ENCODE measurements at places on chromosomes 2 and 18.

DNA sequence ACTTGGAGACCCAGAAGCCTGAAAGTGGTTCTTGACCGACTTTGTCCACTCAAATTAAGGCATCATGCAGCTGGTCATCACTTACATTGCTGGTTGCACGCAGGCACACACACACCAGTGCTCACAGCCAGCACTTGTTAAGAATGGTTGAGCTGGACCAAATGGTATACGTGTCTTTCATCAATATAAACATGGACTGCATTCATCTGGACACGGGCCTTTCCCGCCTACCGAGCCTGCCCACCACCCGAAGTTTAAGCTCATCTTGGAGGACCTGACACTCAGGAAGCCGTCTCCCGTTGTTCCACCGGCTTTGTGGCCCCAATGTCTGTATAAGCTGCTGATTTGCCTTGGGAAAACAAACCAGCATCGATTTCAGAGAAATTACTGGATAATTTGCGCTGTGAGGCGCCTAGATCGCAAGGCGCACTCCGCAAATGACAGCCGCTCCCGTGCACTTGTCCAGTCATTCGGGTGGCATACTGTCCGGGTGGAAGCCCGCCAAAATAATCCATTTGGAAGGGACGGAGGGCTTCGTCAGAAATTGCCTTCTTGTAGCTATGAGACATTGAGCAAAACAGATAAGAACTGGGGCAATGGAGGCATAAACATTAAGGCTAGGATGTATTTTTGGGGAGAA is 40.1 kb upstream of the AKAIN1 start:
- DNase-seq, result no peak

DNA sequence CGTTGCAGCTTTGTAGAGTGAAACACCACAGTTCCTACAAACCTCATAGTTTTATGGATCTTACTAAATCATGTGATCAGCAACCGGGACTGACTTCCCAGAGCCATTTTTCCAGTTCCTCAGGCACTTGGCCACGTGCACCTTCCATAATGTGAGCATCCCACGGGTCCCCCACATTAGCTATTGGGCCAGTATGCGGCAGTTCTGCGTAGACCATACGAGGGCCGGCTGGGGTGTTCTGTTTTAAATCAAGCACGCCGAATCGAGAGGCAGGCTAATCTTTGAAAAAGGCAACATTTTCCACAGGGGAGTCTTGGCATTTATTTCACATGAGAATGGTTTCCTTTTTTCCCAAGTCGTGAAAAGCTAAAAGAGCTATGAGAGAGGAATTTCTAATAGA is 135.6 kb upstream of the CCDC195 start:
- no peak for DNase-seq

DNA sequence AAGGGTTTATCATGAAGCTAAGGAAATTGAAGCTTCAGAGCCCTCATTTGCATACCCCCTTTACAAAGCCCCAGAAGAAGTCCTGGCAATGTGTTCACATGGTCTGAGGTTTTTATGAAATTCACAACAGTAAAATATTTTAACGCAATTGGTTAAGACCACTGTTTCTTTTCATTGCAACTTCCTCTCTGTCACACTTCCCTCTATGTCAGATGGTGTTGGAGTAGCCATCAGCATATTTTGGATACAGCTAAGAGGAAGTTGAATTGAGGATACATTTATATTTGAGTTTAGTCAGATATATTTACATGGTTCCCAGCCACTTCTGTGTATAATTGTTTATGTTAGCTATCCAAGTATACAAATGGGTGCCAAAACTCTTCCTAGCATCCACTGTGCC is 170.0 kb downstream of the TXNL1 start:
- DNase-seq, result no peak

- no peak for DNase-seq
Measured at GRCh38 chr2:114237331-114237730, 205.1 kb upstream of the DPP10 start.

DNA sequence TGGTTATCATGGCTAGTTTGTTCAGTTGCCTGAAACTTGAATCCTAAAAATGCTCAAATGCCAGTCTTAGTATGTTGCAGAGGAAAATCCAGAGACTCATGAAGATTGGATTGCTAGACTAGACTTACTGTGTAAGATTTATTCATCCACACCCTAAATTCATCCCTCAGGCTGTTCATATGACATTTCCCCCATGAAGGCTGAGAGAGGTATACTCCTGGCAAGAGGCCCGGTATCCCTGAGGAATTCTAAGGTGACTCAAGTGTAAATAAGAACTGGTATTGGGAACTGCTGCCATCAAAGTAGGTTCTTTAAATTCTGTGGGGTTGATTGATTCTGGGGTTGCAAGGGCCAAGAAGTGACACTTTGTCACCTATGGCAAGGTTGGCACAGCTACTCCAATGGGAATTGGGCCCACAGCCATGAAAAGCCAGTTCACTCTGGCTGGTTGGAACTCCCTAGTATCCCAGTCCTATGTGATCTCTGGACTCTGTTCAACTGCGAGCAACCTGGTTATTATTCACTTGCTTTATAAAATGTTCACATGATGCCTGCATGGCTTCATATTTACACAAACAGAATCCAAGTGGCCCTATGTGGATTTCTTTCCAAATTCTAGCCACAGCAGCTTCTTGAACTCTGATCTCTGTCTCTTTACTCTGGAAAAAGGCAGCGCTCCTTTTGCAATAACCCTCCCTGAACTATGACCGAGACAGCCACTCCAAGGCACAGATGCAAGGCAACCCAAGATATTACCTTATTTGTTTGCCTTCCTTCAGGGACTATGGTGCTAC is 429.1 kb downstream of the CBLN2 start:
- DNase-seq, result no peak

DNA sequence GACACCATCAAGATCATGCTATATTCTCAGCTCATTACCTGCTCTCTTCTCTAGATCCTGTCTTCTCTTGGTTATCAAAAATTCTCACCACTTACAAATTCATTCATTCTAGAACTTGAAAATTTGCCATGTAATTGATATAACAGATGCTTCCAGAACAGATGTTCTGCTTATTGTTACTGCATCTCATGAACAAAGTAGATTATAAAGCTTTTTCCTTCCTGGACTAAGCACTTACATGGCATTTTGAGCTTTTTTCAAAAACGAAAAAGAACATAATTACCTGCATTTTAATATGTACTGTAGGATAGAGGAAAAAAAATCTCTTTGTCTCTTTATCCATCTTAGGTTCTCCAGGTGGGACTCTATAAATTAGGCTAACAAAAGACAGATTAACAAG is 79.6 kb upstream of the CREB1 start:
- no peak for DNase-seq

DNA sequence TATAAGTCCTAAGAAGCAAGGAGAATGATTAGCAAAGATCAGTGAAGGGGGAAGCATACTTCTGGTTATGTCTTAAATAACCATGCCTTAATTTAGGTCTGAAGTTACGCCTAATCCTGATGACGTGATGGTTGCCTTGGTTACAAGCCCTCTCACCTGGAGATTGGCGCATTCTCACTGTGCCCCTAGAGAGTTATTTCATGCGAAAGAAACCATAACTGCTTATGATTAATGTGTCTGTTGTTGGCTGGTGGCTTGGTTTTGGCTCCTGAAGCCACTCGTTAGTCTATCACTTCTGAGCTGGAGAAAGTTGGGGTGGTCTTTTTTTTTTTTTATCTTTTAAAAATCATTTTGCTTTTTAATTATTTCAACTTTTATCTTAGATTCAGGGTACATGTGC is 47.0 kb downstream of the TNFRSF11A start:
- DNase-seq, result no peak

- no peak for DNase-seq
Measured at GRCh38 chr18:69895066-69896047, 52.3 kb downstream of the CD226 start.

DNA sequence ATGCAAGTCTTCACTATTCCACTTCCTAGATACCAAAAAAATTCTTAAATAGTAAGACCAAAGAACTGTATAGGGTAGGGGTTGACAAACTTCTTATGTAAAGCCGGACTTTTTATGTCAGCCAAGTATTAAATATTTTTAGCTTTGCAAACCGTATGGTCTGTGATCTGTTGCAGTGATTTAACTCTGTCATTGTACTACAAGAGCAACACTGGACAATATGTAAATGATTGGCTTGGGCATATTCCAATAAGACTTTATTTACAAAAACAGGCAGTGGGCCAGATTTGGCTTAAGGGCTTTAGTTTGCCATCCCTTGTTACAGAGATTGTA is 48.0 kb downstream of the MGAT5 start:
- no peak for DNase-seq

- no peak for DNase-seq
Measured at GRCh38 chr18:9696112-9696511, 12.0 kb upstream of the RAB31 start.

DNA sequence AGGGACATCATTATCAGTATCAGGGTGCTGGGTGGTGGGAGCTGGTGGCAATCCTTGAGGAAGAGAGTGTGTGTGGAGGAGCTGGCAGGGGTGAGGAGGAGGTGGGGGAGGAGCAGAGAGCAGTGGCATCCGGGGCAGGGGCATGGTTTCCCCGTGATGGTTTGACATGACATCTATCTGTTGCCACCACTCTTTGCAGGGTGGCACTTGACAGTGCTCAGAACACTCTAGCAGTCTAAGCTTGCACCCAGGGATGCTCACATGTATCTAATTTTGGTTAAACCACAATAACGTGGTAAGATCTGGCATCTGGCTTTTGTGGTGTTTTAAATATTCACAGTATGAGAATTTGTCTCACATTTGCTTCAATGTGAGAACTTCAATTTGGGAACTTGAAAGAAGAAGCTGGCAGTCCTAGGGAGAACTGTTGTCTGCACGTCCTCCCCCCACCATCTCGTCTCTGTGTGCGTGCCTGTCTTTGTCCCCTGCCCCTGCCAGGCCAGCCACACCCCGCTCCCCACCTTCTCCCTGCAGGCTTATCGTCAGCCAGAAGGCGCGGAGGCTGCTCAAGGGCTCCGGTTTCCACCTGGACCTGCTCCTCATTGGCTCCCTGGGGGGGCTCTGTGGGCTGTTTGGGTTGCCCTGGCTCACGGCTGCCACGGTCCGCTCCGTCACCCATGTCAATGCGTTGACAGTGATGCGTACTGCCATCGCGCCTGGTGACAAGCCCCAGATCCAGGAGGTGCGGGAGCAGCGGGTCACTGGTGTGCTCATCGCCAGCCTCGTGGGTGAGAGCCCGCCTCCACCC is 11.7 kb downstream of the SLC4A3 start:
- DNase-seq, result no peak

- no peak for DNase-seq
Measured at GRCh38 chr2:202780514-202781021, 91.0 kb downstream of the ICA1L start.

DNA sequence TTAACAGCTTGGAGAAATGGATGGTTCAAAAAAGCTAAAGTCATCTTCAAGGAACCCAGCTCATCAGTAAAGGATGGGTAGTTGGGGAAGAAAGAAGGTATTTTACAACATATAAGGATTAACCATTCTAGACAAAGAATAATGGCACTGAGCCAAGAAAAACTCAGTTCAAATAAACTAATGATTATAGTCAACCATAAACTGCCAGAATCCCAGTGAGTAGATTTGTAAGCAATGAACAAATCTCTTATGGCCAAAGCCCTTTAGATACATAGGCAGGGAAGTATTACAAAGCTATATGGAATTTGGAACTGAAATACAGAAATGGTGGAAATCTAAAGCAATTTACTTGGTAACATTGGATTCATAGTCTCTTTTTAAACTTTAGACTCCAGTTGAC is 92.4 kb upstream of the ZFP36L2 start:
- no peak for DNase-seq

DNA sequence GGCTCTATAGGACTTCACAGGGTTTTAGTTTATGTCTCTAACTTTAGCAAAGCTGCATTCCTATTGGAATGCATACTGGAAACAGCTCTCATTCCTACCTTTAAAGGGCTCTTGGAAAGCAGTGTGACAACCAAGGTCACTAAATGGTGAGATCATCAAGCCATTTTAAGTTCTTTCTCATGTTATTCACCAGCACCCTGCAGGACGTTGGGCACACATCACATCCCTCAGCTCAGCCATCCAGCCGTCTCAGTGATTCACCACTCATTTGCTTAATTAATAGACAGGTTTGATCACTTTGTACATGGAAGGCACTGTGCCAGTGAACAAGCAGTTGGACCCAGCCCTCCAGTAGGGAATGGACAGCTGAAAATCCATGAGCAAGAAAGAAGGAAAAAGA is 32.2 kb upstream of the RBM44 start:
- no peak for DNase-seq

GRCh38 chr2:83874712-83875430 is 584.2 kb downstream of the SUCLG1 start:
- no peak for DNase-seq

GRCh38 chr18:22346401-22346952 is 71.2 kb downstream of the CTAGE1 start:
- no peak for DNase-seq

- no peak for DNase-seq
Measured at GRCh38 chr2:207337234-207338219, 171.8 kb upstream of the KLF7 start.

DNA sequence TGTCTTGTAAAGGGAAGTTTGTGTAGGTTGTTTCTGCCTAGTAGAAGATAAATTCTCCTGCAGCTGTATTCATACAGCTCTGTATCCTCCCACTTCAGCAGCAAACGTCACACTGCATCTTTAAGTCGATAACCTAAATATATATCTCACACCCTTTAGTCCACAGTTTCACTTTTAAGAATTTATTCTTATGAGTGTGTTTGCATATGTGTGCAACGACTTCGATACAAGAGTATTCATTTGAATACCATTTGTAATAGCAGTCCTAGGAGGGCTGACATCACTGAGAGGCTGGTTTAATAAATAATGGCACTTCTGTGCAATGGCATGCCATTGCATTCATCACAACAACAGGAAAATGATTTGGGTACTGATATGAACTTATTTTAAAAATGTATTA is 63.8 kb upstream of the MSH6 start:
- DNase-seq, result no peak

DNA sequence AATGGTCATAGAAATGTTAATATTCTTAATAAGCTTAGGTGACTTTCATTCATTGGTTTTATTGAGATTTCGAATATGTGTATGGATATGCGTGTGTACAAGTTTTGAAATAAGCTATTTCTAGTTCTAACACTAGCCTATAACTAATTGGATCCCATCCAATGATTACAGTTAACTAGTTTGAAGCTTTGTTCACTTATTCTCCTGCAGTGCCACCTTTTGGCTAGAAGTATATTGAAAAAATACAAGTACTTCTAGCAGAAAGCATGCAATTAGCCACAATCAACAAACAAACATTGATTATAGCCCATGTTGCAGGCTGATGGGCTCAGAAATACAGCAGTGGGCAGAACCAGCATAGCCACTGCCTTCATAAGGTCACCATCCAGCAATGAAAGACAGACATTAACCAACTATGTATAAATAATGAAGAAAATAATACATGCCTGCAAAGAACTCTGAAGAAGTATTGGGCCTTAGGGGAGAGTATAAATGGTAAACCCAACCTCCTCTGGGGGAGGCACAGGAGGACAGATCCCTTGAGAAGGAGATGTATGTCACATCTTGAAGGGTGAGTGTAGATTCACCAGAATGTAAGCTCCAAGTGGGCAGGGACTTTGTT is 5.1 kb upstream of the PIEZO2 start:
- no peak for DNase-seq

All from neural crest cell (in vitro differentiated cells).